ENCODE measurements at places on chromosomes 7 and 10.

DNA sequence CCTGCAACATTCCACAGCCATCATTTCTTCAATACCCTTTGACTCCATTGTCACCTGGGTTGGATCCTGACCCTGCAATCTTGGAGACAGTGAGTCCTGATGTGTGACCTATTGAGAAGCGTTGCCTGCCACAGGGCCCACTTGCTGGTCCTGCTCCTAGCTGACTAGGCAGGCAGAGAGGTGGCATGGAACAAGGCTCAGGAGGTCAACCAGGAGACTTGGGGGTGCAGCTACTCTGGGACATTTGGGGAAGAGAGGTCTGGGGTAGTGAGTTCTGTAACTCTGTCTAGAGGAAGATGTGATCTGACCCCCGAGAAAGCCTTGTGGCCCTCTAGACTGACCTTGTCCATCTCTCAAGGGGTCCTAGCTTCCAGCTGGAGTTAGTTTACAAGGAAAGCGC is 1.8 kb downstream of the ZMIZ2 start:
- no peak for DNase-seq

GRCh38 chr10:26543567-26544306 is 105.6 kb downstream of the APBB1IP start:
- peak; percentile 35 for DNase-seq

DNA sequence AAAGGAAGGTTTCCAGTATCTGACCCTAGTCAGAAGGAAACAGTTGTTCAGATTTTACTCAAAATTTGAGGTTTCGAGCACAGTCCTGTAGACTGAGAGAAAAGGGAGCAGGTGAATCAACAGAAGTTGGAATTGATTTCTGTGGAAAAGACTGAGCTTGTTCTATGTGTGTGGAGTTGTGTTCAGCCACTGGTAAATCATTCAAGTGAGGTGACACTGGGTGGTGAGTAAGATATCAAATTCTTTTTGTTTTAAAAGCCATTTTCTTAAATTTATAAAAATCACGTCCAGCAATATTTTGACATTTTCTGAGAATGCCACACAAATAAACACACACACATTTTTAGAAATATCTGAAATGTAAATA is 165.1 kb downstream of the HGF start:
- no peak for DNase-seq

- DNase-seq: no peak
These were observed 158.1 kb downstream of the AHR start for GRCh38 chr7:17456541-17456940.

- no peak for DNase-seq
These were observed 395.6 kb downstream of the CALN1 start for GRCh38 chr7:72016574-72016973.

- no peak for DNase-seq
These were observed 307.7 kb downstream of the MDFIC start for GRCh38 chr7:115229401-115230105.

- DNase-seq: no peak
These were observed 38.5 kb downstream of the COL1A2 start for GRCh38 chr7:94433224-94433623.

- DNase-seq: no peak
These were observed 73.4 kb downstream of the SORCS1 start for GRCh38 chr10:107091126-107091525.

DNA sequence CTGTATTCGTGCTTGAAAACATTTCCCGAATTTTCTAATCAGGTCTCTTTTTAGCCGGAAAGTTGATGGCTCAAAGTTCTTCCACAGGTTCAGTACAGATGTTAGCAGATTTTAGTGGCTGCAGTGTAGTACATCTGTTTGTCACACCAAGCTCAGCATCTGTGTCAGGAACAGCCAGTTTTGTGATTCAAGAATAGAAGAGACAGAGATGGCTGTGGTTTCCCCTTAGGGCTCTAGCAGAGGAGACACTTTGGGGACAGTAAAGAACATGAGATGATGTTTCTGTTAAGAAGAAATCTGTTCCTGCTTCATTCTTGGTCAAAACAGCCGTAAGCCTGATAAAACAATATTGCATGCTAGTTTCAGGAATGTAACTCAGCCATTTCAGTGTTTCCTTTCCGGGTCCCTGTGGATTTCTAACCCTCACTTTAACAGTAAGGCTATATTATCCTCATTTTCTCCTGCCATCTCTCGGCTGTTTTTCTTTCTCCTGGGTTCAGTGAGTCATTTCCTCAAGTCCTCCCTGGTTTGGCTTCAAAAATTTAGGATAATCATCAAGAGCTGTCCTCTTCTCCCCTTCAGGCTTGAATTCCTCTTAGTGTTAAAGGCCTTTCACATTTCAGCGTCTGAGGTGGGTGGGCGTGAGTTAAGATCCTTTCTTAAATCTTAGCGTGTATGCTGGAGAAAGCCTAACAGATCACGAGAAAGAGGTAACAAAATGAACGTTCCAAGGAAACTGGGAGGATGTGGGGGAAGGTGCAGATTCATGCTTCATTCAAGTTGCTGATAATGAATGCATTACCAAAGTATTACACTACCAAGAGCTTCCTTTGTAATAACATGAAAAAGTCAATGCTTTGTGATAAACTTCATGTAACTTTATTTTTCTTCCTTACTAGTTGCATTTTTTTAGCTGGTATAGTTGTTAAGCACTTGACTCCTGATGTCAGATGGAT is 37.1 kb upstream of the BICC1 start:
- no peak for DNase-seq

- DNase-seq: no peak
These were observed 345.7 kb downstream of the PTPRN2 start for GRCh38 chr7:158241919-158242318.

DNA sequence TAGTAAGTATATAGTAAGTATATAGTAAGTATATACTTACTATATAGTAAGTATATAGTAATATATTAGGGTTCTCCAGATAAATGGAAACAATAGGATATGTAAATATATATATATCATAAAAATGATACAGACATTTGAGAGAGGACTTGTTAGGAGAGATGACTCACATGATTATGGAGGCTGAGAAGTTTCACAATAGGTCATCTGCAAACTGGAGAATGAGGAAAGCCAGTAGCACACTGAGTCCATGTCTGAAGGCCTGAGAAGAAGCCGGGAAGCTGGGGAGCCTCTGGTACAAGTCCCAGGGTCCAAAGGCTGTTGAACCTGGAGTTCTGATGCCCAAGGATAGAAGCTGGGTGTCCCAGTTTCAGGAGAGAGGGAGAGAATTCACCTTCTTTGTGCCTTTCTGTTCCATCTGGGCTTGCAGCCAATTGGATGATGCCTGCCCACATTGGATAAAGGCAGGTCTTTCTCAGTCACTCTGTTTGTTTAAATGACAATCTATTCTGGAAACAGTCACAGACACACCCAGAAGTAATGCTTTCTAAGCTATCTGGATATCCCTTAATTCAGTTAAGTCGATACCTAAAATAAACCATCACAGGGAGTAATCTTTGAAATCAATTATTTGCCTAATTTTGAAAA is 205.5 kb upstream of the CDC14C start:
- no peak for DNase-seq

DNA sequence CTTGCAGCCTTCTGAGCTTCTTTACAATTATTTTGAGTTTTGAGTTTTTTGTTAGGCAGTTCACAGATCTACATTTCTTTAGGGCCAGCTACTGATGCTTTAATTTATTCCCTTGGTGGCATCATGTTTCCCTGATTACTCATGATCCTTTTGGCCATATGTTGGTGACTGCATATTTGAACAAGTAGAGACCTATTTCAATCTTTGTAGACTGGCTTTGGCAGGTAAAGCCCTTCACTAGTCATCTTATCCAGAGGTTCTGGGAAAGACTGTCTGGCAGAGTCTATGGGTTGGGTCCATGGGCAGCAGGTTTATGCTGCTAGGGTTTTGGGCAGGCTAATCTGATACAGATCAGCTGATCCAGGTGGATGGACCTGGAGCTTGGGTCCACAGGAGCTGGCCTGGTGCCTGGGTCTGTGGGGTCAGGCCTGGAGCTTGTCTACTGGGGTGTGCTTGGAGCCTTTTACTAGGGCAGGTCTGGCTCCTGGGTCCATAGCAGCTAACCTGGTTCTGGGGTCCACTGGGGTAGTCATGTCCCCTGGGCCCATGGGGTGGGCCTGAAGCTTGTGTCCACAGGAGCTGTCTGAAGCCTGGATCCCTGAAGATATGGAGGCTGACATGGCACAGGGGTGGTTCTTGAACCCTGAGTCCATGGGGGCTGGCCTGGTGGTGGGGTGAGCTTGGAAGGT is 72.7 kb downstream of the GPR85 start:
- no peak for DNase-seq

DNA sequence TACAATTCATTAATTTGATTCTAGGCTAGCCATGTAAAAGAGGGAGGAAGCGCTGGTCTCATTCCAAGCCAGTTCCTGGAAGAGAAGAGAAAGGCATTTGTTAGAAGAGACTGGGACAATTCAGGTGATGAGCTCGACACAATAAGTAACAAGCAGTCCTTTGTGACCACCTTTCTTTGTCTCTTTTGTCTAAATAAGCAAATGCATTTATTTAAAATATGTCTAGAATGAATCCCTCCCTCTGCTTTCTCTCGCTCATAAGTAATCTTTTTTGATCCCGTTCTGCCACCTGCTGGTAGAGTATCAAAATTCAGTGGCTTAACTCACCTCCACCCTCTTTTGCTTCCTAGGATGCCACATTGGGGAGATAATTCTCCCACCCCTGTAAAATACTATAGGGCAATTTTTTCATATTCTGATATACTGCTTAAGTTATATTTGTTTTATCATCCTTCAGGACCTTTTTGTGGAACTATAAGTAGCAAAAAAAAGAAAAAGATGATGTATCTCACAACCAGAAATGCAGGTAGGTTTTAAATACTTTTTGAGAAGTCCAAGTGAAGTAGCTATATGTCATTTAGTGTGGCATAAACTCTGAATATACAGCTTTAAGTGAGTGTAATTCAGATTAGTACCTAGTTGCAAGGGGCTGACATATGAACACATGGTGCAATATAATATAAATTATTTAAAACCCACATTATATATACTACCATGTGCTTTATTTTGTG is 91.5 kb downstream of the GSDME start:
- no peak for DNase-seq

DNA sequence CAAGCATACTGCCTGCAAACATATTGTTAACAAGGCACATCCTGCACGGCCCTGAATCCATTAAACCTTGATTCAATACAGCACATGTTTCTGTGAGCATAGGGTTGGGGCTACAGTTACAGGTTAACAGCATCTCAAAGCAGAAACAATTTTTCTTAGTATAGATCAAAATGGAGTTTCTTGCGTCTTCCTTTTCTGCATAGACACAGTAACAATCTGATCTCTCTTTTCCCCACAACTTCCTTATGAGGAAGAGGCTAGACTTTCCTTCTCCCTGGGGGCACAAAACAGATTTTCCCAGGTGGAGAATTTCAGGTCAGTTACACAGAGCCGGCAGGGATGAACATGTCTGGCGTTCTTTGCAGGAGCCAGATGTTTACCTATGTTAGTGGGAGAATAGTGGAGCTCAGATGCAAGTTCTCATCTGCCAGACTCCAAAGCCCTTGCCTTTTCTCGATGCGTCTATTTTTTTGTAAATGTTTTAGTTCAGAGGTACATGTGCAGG is 37.5 kb upstream of the PFKFB3 start:
- no peak for DNase-seq

- no peak for DNase-seq
These were observed 3.0 kb downstream of the TBATA start for GRCh38 chr10:70782086-70782745.

- DNase-seq: no peak
These were observed 1.5 kb downstream of the MAFK start for GRCh38 chr7:1531979-1532455.

DNA sequence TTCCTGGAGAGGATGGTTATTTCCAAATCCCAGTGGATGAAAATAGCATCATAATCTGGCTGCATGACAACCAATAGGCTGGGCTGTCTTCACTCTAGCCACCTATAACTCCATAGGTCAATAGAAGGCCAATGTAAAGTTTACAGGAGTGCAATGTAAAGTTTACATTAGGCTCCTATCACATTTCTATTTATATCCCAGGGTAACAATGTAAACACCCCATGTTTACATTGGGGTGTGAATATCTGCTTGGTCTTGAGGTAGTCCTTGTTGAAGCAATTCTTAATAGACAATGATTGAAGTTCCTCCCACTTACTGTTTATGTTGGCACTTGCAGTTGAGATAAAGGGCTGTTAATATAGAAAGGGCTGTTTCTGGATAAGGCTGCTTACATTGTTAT is 21.5 kb downstream of the CH25H start:
- DNase-seq: no peak

GRCh38 chr10:48506147-48506917 is 98.5 kb downstream of the ARHGAP22 start:
- DNase-seq: peak; percentile 40

- DNase-seq: no peak
These were observed 149.9 kb downstream of the CRPPA start for GRCh38 chr7:16271355-16271915.

- DNase-seq: no peak
These were observed 9.7 kb upstream of the EDRF1 start for GRCh38 chr10:125709553-125710474.

- DNase-seq: no peak
These were observed 25.6 kb downstream of the TMEM196 start for GRCh38 chr7:19747740-19748339.

DNA sequence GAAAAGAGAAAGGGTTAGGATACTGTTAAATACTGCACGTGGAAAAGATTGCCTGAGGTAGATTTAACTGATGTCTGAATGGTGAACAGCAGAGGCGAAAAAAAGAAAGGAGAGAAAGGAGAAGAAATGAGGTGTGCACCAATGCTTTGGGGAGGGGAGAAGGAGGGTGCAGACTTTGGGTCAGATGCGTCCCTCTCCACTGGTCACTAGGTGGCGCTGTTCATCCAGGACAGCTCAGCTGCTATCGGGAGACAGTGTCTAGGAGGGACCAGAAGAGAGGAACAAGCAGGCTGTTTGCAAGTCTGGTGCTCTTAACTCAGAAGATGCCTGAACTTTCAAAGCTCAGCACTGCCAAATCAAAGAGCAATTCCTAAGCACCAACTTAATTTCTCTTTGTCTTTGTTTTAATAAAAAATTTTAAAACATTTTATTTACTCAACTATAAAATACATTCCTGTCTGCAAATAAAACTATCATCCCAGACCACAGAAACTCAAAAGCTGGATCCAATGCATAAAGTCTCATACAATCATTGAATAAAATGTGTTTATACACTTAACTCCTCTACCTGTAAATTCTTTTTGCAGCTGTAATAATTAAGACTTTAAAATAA is 83.9 kb upstream of the PDLIM1 start:
- peak; percentile 55 for DNase-seq

DNA sequence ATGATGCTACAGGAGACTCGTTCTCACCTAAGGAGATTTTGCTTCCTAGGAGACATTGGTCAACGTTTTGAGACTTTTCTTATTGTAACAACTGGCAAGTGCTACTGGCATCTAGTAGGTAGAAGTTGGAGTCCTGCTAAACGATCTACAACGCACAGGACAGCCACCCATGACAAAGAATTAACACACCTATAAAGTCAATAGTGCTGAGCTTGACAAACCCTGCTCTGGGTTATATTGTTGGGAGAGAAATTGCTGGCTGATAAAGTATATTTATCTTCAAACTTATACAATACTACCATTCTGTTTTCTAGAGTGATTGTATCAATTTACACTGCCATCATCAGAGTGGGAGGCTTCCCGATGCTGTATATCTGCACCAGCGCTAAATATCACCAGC is 57.8 kb downstream of the SAMD9 start:
- DNase-seq: no peak

All from GM12891 (cell line).